Dermis blood vessel endothelial cell (primary cell): ENCODE measurements at places on chromosomes 5 and 9. TPM values are rescaled to one million over a fixed set of nuclear protein-coding genes. Genes with fewer than 3 reads are reported as not detected.

Gene AGXT2
- 0.05 TPM in 1 of 2 replicates, not detected in the other for total RNA-seq

Gene POLR3G
- 4.9 and 12.3 TPM in 2 replicates for total RNA-seq

Gene CTSV
- total RNA-seq = under 0.01 and 2.1 TPM in 2 replicates

Gene MARCOL
- total RNA-seq = not detected in 2 replicates

Gene TESK1
- total RNA-seq = 8.7 and 11.6 TPM in 2 replicates
